ENCODE measurements at places on chromosomes 3 and 15.
A peak's percentile ranks its signal among the peaks of the same experiment; 100 is the strongest.

DNA sequence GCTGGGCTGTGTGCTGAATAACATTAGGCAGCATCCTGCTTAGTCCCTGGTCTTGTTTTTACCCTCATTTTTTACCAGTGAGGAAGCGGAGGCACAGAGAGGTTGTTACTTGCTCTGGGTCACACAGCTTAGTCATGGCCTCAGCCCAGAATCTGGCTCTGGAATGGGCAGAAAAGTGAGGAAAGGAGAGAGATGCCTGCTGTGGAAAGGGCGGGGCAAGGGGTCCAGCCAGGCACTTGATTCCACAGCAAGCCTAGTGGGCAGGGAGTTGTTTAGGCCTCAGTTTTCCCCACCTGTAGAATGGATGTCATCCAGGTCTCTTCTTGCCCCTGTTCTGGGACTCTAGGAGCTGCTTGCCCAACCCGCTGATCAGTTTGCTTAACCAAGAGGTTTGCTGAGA is 35.9 kb downstream of the SLC6A6 start:
- no peak for DNase-seq

- no peak for DNase-seq
Observed at GRCh38 chr3:61858054-61858453, 296.7 kb downstream of the PTPRG start.

- peak; percentile 14 for DNase-seq
Observed at GRCh38 chr3:194140520-194141414, 4.8 kb downstream of the HES1 start.

GRCh38 chr3:196063971-196064370 is 17.9 kb downstream of the TFRC start:
- no peak for DNase-seq

DNA sequence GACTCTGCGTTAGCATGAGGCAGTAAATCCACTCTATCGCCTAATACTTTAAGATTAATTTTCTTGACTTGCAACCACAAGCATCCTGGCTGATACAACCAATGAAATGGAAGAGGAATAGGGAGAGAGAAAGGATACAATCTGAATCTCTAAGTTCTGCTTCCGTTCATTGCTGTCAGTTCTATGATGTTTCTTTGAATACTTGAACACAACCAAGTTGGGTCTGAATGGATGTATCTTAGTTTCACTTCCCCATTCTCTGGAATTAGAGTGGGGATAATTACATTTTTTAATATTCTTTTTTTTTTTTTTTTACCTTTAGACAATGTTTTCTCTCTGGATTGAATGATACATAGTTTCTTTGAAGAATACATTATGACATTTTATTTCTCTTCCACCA is 22.9 kb downstream of the PDE8A start:
- DNase-seq = no peak

DNA sequence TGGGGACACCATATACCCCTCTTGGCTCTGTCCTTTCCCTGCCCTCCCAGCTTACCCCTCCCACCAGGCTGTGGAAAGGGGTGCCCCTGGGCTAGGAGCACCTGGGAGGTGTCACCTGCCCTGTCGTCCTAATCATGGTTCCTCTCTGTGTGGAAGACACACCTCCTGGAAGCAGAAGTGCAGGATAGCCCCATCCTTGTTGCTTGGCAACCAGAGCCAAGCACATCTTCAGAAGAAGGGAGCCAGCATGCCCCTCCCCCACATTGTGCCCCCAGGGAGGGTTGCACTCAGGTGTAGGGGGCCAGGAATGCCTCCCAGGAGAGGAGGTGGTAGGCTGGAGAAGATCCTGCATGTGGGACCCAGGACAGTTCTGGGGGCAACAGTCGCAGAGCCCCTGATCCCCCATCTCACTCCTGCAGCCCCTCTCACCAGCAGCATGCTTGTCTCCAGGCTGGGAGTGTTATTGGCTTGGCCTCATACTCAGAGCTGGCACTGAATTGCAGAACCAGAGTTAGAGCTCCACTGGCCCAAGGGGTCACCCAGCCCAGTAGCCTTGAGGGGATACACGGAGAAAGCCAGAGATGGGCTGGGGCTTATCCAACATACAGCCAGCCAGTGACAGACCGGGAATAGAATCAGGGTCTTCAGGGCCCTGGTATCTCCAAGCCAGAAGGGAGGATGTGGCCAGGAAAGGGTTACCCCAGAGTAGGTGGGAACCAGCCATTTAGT is 8.4 kb downstream of the RAB6B start:
- DNase-seq = no peak
